ENCODE measurements at places on chromosomes 4 and X.

DNA sequence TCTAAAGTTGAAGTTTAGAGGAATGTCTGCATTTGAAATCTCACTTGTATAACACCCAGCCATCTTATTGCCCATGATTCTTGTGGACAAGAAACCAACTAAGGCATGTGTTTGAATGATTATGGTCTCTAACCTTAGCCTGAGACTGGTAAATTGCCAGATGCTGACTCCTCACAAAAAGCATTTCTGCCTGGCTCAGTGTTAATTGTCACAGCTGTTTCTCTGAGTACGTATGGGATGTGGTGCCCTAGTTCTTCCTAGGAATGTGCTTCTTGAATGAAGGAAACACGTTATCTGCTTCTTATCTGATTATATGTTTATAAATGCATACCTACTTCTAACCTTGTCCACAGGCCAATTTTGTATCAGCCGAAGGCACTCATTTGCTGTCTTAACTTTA is 63.1 kb upstream of the NDP start:
- DNase-seq = no peak

DNA sequence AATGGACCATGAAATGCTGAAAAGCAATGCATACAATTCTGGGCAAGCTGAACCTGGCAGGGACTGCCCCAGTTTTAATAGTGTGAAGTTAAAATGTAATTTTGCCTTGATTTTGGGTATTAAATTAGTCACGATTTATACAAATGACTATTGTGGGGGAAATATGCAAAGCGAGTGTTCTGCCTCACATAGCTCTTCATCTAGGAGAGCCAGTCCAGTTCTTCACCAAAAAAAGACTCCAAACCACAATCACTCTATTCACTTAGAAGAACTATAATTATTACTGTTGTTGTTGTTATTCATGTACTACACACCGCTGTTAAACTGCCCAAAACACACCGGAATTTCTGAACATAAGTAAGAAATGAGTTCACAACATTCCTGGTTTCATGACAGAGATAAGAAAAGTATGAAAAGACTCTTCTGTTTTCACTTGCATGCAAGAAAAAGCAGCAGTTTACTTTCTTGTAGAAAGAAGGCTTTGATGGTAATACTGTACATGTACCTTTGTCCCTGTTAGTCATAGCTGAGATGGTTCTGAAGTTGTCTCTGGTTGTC is 101.9 kb downstream of the QRFPR start:
- DNase-seq = no peak

- no peak for DNase-seq
Measured at GRCh38 chr4:8291036-8291682, 21.6 kb downstream of the HTRA3 start.

GRCh38 chr4:174449152-174449551 is 73.1 kb downstream of the HPGD start:
- DNase-seq = no peak

DNA sequence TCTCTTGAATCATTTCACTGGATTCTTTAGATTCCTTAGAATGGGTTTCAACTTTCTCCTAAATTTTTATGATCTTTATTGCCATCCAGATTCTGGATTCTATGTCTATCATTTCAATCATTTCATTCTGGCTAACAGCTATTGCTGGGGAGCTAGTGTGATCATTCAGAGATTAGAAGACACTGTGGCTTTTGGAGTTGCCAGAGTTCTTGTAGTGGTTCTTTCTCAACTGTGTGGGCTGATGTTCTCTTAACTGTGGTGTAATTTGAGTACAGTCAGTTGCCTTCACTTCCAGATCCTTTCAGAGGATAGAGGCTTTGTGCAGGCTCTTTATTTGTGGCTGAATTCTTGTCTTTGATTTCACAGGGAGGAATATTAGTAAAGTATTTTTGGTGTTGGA is 12.1 kb upstream of the CSN2 start:
- no peak for DNase-seq

GRCh38 chr4:133178956-133179355 is 29.9 kb downstream of the PCDH10 start:
- DNase-seq = no peak

DNA sequence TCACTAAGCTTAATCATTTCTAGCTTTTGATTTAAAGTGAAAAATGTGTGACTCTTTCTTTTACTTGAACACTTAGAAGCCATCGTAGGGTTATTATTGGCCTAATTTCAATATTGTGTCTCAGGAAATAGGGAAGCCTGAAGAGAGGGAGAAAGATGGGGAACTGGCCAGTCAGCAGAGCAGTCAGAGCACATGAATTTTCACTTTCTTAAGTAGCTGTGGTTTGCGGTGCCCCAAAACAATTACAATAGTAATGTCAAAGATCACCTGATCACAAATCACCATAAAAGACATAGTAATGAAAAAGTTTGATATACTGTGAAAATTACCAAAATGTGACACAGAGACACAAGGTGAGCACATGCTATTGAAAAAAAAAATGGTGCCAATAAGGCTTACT is 45.5 kb downstream of the CENPC start:
- no peak for DNase-seq

DNA sequence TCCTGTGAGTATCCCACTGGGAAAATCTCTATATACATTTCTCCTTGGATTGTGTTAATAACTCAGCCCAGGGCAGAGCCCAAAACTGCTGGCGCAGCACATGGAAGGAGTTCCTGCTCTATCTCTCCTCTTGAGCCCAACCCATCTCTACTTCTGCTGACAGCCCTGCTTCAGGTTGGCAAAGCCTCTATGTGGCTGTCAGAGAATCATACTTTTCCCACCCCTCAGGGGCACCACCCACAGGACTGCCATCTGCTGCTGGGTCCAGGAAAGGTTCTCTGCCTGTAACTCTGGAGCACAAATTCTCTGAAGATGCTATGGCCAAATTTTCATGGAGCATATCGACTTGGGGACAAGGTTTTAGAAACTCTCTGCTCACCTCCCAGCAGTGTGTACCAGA is 278.5 kb upstream of the EMCN start:
- DNase-seq = no peak

DNA sequence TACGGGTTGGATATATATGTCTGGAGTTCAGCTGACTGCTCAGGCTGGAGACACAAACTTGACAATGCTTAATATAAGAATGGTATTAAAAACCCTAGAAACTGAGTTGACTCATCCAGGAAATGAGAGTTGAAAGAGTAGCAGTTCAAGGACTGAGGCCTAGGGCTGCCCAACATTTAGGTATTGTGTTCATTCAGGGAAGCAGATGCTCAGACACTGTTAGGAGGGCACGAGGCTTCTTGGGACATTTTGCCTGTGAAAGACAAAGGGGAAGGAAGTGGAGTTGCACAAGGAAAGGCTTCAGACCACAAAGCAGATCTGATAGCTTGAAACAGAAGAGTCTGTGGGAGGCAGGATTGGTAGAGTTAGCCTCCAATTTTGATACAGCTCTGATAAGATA is 52.0 kb upstream of the HS3ST1 start:
- no peak for DNase-seq

DNA sequence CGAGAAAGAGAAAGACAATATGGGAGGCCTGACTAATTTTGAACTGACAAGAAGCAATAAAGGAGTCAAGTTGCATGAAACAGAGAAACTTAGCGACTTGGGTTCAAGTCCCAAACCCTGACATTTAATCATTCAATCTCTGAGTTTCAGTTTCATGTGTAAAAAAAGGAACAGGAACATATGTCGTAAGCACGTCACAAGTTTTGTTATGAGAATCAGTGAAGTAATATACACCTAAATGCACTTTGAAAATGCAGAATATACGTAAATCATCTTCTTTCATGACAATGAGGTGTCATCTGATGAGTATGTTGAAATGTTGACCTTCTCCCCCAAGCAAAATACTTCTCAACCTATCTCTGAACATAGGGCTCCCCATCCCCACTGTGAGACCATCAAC is 10.4 kb downstream of the ACOT9 start:
- DNase-seq = no peak

DNA sequence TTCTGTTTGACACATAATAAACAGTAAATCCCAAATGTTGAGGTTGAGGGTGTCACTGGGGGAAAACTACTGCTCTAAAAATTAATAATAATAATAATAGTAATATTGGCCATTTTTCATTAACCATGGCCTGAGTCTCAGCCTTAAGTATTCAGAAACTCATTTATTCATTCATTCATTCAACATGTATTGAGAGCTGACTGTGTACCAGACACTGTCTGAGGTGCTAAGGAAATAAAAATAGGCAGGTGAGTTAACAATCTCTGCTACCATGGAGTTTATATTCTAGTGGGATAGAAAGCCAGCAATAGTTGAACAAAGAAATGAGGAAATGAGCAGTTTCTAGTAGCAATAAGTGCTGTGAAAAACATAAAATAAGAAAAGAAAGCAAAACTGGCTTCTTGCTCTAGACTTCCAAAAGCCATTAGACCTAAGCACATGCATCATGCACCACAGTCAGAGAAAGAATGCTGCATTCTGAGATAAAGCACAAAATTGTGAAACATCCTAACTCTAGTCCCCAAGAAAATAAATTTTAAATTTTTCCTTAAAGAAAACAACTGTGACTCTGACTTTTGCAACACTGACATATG is 278.7 kb downstream of the RCHY1 start:
- DNase-seq = no peak

DNA sequence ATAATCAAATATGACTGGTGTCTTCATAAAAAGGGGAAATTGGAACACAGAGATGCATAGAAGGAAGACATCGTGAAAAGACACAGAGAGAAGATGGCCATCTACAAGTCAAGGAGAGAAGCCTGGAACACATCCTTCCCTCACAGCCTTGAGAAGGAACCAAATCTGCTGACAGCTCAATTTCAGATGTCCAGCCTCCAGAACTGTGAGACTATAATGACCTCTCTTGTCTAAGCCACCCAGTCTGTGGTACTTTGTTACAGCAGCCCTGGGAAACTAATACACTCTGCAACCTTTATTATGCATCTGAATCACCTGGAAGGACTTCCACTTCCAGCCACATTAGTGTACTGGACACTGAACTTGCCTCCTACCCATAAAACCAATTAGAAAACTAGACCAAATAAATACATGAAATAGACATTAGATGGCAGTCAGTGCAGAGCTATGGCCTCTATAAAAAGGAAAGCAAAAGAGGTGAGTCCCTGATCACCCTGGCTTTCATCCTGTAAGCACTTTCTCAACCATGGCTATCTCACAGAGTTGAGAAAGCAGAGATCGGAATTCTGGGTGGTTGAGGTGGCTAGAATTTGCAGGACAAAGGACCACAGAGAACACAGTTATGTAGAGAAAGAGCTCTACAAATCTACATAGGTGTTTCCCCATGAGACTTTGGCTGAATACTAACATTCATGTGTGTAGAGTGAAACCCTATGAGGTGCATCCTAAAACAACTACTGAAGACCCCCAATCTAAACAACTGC is 25.7 kb downstream of the GAB3 start:
- no peak for DNase-seq

DNA sequence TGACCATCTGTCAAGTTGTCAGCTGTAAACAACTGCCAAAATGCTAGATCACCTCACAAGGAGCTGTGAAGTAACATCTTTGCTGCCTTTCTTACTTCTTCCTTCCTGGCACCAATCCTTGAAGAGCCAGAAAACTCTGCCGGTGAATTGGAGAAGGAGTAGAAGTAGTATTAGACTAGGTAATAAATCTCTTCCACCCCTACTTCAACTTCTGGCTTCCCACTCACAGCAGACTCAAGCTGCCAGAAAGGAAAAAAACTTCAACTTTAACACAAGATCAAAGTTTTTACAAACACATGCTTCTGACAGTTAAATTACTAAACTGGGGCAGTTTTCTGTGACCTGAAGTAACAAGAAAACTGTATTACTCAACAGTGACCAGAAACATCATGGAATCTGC is 164.7 kb upstream of the SLC7A11 start:
- DNase-seq = peak; percentile 28

GRCh38 chr4:5467111-5467510 is 241.2 kb downstream of the EVC2 start:
- no peak for DNase-seq

DNA sequence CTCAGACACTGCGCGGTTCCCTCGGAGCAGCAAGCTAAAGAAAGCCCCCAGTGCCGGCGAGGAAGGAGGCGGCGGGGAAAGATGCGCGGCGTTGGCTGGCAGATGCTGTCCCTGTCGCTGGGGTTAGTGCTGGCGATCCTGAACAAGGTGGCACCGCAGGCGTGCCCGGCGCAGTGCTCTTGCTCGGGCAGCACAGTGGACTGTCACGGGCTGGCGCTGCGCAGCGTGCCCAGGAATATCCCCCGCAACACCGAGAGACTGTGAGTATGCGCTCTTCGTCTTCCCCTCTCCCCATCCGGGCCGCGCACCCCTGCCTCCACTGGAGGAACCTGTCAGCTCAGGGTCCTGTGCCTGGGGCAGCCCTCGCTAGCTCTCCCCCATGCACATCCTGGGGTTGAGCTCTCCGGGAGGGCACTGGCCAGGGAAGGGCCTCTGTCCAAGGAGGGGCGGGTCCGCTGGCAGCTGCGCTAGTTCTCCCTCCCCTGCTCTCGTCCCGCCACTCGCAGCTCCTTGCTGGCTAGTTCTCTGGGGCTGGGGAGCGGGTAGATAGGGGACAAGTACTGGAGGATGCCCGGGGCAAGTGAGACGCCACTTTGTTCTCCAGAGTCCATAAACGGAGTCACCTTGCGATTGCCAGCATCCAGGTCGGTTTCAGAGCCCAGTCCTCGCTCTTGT is 2.2 kb downstream of the SLIT2 start:
- DNase-seq = peak; percentile 33

- DNase-seq = no peak
Measured at GRCh38 chr4:139622901-139623381, 42.7 kb upstream of the MGST2 start.

DNA sequence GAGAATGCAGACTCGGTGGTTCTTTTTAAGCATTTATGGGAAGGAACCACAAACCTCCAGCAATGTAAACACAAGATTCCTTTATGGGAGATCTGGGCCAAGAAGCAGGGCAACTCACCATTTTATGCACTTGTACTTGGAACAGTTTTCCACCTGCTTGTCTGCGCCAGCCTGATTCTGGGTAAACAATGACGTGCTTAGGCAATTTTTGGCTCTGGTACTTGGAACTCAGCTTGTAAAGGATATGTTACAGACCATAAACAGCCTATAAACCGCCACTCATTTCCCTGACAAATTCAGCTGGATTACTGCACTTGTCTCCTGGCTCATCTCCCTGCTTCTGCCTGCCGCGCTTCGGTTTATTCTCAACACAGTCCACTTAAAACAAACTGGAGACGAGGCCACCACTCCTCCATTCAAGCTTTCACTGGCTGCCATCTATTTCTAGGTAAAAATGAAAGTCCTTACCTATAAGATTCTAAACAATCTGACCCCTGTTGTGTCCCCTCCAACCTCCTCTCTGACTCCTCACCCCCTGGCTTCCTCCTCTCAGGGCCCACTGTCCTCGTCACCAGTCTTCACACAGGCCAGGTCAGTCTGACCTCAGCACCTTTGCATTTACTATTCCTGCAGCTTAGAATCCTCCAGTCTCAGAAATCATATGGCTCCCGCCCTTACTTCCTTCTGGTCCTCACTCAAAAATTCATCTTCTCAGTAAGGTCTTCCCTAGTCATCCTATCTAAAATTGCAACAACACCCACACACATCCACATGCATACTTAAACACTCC is 205.9 kb upstream of the GALNT7 start:
- peak; percentile 82 for DNase-seq

DNA sequence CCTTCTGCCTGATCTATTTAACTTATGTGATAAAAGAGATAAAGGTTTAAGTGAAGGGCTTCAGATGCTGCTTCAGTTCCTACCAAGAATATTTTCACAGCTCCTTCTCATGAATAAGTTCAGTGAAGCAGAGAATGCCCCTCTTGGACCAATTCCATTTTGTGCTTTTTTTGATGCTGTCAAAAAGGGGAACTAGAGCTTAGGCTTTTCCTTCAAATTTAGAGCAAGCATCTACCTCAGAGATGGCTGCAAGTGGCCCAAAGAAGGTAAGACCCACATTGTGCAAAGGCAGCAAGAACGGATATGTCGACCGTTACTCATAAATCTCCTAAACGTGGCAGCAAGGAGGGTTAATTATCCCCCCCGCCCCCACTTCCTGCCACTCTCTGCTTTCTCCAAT is 4.5 kb downstream of the CHRDL1 start:
- no peak for DNase-seq

All from uterus (tissue), 4 donors.